Stimulated activated CD4-positive, alpha-beta T cell treated with anti-CD3 and anti-CD28 coated beads, Interleukin-1b, Interleukin-23, amount 100 ng/mL, for 1 hour (primary cell): ENCODE measurements at places on chromosomes 6 and 20.

DNA sequence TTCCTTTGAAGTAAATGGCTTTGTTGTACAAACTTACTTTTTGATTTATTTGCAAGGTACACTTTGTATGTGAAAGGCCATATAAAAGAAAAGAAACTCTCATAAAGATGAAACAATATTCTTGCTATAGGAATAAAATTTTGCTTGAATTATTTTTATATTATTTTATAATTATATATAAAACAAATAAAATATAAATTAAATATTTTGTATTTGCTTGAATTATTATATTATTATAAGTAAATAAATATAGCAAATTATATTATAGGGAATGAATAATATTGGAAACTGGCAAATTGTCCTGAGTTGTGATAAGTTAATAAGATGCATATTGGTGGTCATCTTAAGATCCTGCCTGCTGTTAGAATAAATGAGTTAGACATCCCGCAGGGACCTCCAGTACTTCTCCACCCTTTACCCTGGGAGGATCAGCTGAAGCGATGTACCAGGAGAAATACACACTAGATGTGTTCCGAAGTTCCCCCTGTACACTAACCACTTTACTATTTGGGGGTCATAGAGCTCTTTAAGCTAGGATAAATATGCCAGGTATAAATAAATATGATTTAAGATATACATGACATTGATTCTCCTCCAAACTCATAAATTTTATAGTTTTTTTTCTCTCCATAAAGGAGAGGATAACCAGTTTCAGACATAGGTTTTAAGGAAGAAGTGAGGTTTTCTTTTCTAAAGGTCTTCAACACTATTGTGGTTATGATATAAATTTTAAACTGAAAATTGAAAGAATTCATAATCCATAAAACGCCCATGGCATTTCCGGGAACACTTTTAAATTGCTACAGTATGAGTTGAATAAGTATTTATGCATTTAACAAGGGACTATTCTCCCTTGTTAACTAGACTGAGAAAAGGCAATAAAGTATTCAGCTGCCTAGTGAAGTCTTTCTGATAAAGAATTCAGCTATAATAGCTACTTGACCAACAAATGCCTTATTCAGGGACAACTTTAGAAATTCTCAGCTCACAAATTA lies 486.3 kb upstream of the MARCKS start:
- no peak for DNase-seq

- DNase-seq, result no peak
These were observed 120.0 kb downstream of the SIM1 start for GRCh38 chr6:100344761-100345160.

- DNase-seq, result peak; percentile 60
These were observed 620 bp downstream of the HIVEP1 start for GRCh38 chr6:12012558-12013306.

DNA sequence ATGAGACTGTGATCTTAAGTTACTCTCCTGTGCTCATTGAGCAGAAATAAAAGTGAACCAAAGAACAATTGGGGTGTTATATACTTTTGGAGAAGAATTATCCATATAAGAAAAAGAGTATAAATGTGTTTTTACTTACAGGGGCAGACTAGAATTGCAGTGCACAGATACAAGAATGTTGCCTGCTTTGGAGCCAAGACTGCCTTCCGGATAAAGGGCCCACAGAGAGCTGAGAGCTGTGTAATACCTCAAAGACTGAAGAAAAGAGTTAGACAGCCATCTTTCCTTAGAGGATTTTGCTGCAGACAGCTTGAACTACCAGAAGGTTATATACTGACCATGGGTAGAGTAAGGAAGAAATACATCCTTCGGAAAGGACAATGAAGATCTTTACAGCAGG lies 1235.5 kb upstream of the CITED2 start:
- DNase-seq, result no peak

- no peak for DNase-seq
These were observed 94.4 kb upstream of the TNFAIP3 start for GRCh38 chr6:137772541-137773250.

DNA sequence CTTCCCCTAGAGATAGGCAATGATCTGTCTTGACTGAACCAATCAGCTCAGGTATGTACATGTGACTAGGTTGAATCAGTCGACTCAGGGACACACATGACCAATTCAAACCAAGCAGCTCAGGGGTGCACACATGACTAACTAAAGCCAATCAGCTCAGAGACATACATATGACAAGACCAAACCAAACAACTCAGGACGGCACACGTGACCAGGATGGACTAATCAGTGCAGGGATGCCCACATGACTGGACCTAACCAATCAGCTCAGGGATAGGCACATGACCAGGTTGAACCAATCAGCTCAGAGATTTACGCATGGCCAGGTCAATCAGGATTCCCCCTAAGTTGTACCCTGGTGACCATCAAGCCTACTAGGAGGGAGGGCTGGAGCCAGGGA lies 310.3 kb downstream of the CDH26 start:
- no peak for DNase-seq

GRCh38 chr20:62745279-62745951 lies 36.8 kb downstream of the NTSR1 start:
- no peak for DNase-seq

DNA sequence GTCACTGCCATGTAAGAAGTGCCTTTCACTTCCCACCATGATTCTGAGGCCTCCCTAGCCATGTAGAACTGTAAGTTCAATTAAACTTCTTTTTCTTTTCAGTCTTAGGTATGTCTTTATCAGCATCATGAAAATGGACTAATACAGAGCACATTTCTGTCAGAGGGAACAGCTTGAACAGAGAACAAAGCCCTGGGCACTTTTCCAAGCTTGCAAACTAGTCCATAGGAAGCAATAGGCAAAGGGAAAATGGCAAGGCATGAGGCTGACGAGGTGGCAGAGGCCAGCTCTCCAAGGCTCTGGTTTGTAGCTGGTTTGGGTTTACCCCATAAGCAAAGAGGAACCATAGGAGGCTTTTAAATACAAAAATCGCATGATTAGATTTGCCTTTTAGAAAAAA lies 185.1 kb upstream of the HDDC2 start:
- no peak for DNase-seq

DNA sequence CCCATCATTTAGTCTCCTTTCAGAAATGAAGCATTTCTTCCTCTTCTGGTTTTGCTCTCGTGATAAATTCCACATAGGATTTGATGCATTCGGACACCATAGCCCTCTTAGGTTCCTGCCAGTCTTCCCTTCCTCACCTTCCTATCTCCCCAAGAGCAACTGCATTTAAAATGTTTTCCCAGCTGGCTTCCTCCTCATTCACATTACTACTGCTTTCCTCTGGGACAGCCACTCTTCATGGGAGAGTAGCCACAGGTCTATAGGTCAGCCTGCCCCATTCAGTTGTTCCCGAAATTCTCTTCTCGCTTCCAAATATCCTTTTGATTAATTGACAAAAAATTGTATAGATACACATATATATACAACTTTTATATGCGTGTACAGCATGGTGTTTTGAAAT lies 214.2 kb upstream of the PDE10A start:
- DNase-seq, result no peak

DNA sequence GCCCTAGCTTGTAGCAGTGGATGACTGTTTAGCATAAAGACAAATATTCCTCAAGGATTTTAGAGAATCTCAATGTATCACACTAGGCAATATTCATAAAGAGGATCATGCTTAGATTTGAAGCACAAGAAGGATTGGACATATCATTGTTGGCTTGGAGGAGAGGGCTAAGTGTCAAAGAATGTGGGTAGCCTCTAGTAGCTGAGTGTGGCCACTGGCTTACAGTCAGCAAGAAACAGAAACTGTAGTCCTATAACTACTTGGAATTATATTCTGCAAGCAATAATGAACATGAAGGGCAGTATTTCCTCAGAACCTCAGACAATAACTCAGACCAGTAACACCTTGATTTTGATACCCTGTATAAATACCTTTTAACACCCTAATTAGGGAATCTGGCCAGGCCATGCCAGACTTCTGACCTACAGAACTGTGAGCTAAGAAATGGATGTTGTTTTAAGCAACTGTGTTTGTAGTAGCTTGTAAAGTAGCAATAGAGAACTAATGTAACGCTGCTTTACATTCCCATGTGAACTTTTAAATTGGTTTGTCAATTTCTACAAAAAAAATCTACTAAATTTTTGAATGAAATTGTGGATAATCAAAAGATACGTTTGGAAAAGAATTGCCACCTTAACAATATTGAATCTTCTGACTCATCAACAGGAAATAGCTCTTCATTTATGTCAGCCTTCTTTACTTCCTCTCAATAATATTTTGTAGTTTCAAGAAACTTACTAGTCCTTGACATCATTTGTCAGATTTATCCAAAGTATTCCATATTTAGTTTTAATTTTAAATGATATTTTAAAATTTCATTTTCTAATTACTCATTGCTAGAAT lies 65.2 kb upstream of the RSPO3 start:
- DNase-seq, result no peak

DNA sequence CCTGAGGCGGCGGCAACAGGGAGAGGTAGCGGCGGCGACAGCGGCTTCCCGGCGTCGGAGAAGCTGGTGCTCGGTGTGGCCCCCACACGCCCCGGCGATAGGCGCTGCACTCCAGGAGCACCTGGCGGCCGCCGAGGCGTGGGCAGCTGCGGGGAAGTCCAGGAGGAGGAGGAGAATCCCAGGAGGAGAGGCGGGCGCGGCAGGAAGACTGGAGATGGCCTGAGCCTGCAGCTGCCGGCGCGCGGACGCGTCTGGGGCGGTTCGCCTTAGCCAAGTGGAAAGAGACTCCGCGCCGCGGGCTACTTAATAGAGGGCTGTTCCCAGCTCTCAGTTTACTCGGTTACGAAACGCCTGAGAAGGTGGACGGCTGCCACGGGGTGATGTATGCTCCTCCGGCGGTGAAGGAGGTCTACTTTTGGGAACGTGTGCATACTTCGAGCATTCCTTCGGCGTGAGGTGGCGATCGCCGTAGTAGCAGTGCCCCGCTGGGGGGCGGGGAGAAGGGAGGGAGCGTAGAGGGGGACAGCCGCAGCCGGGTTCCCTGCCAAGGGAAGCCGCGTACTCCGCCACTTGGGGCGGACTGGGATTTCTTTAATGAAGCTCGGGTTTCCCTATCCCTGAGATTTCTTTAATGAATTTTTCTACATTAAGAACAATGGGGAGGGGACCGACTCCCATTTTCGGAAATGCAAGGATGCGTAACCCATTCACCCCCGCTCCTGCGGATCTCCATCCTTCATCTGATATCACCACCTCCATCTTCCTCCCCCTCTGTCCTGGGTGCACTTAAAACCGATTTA lies at the start of gene COL12A1:
Gene COL12A1, minus strand, starts transcription at position 278 of the 800 bp plus-strand sequence. CDS start 3,261 bp downstream, outside the sequence.
- DNase-seq, result no peak

DNA sequence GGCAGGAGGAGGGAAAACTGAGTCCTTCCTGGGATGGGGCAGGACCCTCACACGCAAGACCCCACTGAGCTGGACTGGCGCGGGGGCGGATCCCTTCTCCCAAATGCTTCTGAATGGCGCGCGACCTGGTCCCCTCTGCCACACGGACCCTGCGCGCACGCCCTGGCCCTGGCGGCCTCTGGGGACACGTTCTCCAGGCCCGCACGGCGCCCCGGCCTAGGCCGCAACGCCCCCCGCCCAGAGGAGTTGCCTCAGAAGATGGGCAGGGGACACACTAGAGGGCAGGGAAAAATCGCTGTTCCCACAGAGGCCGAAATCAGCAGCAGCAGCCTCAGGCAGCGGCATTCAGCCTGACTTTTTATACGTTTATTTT lies 45.2 kb upstream of the OSTM1 start:
- no peak for DNase-seq

GRCh38 chr6:7243179-7243981 lies 69.6 kb downstream of the SSR1 start:
- no peak for DNase-seq

- no peak for DNase-seq
These were observed 288.1 kb upstream of the SUPT3H start for GRCh38 chr6:45665859-45666258.

DNA sequence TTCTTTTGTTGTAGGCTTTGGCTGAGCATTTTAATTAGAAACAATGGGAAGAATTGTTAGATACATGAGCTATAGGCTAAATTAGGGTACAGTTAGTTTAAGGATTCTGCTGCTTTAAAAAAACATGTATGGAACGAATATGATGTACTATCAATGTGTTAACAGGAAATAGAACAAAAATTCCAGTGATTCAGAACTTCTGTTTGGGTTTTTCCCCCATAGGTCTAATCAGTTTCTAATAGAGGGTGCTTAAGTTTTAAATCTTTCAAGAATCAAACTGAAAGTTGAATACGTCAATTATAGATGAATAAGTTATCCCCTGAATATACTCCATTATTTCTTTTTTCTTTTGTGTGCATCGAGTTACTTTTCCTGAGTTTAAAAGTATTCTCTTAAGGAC lies 1.9 kb downstream of the TAB2 start:
- DNase-seq, result no peak

- DNase-seq, result no peak
These were observed 20.7 kb upstream of the ZNF76 start for GRCh38 chr6:35238843-35239289.

DNA sequence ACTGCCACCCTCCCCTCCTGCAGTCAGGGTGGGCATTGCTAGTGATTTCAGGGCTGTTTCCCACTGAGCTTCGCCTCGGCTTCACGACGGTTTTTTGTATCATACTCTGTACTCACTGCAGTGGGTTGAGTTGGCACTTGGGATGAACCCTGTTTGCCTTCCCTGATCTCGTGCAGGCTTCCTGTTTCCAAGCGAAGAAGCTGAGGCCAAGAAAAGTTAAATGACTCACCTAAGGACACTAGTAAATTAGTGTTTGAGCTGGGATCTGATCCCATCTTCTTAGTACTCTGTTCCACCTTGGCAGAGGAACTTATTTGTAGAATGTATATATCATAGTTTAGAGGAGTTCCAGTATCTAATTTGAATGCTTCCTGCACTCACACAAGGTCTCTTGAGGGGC lies 50.3 kb upstream of the VSTM2L start:
- no peak for DNase-seq

GRCh38 chr6:100965067-100965466 lies 83.9 kb upstream of the ASCC3 start:
- DNase-seq, result no peak

GRCh38 chr20:49283703-49284625 lies 6.1 kb upstream of the ZNFX1 start:
- DNase-seq, result no peak

DNA sequence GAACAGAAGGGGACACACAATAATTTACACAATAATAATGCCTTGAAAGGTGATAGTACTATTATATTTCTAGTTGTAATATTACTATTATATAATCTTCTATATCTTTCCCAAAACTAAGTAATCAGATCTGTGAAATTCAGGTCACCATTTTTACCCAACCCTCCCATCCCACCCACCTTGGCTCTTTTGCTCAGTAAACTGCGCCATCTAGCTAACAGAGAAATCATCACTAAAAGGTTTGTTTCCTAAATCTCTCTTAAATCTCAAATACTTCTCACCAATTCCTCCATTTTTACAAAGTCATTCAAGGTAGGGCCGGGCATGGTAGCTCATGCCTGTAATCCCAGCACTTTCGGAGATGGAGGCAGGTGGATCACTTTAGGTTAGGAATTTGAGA lies 83.4 kb downstream of the CDK19 start:
- DNase-seq, result no peak

GRCh38 chr20:33923740-33924139 lies 70.0 kb upstream of the RALY start:
- DNase-seq, result no peak
